ENCODE measurements at places on chromosomes 4 and X.

GRCh38 chrX:129726307-129727111 is 12.3 kb upstream of the XPNPEP2 start:
- DNase-seq: peak; percentile 46

DNA sequence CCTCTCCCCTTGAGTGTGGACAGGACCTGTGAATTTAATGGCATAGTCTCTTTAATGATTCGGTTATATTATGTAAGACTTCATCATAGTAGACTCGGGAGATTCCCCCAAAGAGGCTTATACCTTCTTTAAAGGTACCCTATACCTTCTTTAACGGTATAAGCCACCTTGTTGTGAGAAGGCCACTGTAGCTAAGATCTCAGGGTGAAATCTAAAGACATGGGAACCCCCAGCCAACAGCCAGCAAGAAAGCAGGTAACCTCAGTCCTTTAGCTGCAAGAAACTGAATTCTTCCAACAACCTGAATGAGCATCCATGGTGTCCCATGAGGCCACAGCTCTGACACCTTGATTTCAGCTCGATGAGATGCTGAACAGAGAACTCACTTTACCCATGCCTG is 931 bp downstream of the DDX60 start:
- no peak for DNase-seq

- no peak for DNase-seq
Observed at GRCh38 chrX:1609762-1610161, 5.1 kb upstream of the ASMT start.

DNA sequence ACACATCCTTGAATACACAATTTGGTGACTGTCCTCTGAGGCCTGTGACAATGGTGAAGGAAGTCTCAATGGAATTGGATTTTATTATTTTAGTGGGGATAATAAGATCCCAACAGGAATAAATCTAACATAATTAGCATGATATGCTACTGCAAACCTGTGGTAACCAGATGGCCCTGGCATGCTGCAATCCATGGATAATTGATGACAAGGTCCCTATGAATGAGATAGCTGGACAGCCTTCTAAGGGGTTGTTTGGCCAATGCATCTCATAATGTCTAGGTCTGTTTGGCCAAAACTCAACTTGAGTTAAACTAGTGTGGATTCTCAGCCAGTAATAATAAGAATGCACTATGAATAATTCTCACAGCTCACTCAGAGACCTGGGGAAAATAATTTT is 145.3 kb upstream of the GALNTL6 start:
- DNase-seq: no peak

DNA sequence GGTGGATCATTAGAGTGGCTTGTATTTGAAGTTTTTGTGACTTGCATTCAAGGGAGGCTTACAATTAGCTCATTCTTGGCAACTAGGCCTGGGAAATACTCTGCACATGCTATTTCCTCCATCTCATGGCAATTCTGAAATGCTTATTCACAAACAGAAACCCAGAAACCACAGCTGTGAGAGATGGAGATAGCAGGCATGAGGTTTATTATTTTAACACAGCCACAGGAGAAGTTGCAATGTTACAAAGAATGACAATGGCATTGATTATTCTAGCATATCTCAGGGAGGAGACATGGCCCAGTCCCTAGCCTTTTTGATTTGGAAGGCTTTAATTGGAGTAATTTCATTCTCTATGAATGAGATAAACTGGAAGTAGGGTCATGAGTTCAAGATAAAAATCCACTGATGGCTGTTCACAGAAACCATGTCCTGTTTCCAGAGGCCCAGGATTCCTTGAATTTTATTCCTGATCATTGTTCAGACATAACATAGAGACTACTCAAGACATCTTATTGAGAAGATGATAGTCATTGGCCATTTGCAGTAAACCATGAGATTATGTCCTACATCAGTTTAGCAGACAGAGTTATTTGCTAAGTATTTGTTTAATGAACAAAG is 123.9 kb downstream of the MID1 start:
- DNase-seq: no peak

GRCh38 chr4:48546336-48546735 is 56.3 kb downstream of the ZAR1 start:
- DNase-seq: peak; percentile 20

DNA sequence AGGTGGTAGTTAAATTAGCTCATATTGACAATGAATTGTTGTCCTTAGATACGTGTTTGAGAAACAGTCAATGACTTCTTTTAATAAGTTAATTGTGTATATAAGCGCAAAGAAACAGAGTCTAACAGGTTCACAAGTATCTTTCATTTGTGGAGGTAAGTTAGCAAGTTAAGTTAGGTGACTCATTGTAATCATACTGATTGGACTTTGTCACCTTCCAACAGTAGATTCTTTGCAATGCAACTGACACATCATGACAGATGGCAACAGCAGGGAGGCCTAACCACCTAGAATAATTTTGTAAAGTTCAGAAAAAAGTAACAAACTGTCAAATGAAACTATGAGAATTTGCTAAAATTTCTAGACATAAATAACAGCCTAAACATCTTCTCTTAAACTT is 207.6 kb upstream of the PITX2 start:
- no peak for DNase-seq

- no peak for DNase-seq
Observed at GRCh38 chr4:95546221-95546620, 2.6 kb downstream of the UNC5C start.

DNA sequence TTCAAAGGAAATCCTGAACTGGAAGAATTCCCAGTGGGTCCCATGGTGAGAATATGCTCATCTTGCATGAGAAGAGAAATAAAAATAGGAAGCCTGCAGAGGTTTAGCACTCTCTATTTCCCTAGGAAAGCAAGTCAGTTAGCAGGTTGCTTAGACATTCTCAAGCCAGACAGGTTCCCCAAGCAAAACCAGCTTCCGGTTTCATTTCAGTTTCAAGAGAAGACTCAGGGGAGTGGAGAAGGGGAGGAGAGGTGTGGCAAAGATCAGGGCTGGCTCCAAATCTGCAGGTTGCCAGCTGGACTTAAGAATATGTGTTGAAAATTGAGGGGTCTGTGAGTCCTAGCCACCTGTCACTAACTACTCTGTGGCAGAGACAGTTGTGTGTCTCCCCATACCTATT is 107.5 kb downstream of the CLNK start:
- no peak for DNase-seq

DNA sequence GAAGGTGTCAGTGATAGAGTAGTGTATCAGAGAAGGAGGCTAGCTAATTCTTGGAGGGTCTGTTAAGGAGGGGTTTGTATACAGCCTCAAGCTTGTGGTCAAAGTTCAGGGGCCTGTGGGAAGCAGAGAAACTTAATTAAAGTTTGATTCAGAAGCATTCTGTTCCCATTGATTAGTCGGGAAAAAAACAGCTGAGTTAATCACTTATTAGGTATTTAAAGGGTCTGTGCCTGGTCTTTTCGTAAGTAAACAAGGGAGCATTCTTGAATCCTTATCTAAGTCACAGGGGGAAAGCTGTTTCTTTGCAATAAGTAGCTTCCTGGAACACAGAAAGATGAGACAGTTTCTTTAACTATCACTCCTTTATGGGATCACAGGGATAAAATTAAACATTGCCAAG is 492.1 kb downstream of the PCDH10 start:
- no peak for DNase-seq

DNA sequence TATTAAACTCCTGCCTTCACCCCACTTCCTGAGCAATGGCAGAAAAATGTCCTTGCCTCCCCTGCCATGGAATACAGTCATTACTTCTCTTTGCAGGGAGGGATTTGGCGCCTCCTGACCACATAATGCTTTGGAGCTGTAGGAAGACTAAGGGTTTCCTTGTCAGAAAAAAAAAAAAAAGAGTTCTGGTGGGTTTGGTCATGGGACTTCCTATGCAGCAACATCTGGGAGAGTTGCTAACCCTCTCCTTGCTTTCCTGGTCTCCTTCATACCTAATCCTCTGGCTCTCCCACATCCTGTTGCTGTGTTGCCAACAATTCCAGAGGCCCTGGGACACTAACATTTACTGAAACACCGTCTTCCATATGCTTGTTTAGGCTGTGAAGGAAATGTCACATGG is 75.1 kb upstream of the MBNL3 start:
- DNase-seq: no peak

DNA sequence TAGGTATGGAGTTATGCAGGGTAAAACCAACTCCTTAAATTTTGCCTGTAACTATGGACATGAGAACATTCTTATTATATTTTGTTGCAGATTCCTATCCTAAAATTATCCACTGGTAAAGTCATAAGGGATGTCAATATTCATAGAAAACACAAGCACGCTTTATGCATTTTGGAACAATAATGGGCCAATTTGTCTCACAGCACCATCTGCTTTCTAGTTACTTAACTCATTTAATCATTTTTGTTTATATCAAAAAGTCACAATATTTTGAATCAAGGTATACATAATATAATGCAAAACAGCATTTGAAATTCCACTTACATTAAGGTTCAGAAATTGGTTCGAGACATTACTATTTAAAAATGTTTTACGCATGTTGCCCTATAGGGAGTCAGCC is 203.0 kb downstream of the GABRG1 start:
- DNase-seq: no peak

- DNase-seq: no peak
Observed at GRCh38 chr4:107714256-107714655, 5.8 kb downstream of the PAPSS1 start.

DNA sequence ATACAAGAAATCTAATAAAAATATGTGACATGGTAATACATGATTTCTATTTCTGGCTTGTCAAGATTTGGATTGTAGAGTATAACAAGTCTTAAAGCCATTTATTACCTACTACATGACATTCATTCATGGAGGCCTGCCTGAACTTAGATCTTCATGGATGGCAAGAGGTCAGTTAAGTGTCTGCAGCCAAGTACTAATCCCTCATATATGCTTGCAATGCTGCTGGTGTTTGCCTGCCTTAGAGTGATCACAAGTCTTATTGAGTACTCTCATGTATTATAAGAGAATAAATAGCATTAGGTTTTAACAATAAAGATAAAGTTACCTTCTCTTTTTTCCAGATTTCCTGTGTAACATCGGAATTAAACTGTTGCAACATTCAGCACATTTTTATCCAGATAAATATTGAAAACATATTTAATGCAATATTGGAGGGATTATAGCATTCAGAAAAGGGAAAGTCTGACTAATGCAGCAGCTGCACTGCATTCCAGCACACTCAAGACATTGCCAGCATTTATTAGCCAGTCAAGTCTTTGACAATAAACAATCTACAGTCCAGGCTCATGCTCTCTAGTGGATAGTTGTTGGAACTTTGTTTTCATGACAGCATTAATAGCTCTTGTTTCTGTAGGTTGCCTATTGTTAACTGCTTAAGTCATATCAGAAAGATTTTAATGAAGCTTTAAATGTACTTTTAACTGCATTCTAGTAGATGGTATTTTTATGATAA is 737.1 kb downstream of the FAT4 start:
- DNase-seq: no peak

DNA sequence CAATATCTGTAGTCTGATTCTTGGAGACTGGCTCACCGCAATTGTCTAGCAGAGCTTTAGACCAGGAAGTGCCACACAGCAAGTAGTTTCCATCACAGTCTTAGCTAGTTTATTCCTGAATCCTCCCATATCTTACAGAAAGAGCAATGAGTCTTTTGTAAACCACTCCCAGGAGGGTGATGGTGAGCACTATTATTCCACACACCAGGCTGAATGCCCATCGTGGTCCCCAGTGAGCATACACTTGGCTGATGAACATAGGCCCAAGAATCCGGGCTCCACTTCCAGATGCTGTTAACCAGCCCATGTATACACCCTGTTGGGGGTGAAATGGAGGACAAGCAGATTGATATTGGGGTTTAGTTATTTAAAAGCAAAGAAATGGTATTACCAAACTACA is 39.8 kb downstream of the PLK4 start:
- DNase-seq: no peak

DNA sequence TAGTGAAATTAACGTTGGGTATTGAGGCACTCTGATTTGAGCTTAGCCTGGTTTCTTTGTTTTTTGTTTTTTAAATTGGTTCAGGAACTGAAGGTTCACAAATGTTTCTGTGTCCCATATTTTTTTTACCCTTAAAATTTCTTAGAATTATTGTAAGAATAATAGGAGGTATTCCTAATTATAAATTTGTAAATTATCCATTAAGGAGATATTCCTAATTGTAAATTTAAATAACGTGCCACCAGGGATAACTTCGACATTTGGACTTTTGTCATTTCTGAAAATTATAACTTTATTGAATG is 1.2 kb downstream of the WWC2 start:
- no peak for DNase-seq

DNA sequence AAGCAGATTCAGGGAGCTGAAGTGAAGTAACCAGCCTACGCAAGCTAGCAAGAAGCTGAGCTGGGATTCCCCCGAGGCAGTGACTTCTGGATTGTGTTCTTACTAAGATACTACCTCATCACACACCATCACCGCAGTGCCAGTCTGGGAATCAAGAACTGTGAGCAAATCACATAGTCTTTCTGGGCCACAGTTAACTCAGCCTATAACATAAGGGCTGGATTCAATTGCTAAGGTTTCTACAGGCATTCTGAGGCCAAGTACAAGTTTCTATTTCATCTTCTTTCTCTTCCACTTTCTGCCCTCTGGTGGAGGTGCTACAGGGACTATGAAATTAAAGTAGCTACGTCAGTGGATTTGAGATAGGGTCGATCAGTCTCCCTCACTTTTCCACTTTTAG is 1.4 kb upstream of the CORIN start:
- no peak for DNase-seq

DNA sequence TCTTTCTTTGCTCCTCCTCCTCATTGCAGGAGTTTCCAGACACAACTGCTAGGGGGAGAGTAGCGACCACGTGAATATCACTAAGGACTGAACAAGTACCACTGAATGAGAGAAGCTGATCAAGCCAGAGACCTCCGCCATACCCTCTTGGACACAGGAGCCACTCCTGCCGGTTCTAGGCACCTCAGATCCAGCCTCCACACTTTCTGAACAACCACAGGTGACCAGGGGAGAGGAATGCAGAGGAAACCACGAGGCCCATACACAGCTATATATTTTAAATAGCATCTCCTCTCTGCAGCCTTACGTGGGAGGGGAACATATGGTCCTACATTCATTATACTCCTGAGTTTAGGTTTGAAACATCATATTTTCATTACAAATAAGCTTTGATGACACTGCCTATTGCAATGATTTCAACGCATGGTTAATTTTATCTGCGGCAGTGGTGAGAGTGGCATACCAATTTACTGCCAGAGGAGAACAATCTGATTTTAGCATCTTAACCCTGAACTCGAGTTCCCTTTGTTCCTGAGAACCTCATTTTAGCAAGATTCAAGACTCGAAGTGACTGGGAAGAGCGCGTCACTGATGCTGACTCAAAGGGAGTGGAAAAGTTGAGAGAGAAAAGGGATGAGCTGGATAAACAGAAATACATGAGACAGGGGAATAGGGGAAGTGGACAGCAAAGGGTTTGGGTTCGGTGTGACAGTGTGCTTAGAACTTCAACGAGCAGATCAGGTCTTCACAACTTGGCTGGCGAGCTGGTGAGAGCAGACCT is 231.7 kb upstream of the PPARGC1A start:
- DNase-seq: no peak

GRCh38 chrX:10022580-10023245 is 55.6 kb downstream of the CLDN34 start:
- DNase-seq: no peak

All from NCI-H1105 treated with DMSO at 0.1 percent for 48 hours (cell line).